ENCODE measurements at places on chromosomes 3 and 15.

DNA sequence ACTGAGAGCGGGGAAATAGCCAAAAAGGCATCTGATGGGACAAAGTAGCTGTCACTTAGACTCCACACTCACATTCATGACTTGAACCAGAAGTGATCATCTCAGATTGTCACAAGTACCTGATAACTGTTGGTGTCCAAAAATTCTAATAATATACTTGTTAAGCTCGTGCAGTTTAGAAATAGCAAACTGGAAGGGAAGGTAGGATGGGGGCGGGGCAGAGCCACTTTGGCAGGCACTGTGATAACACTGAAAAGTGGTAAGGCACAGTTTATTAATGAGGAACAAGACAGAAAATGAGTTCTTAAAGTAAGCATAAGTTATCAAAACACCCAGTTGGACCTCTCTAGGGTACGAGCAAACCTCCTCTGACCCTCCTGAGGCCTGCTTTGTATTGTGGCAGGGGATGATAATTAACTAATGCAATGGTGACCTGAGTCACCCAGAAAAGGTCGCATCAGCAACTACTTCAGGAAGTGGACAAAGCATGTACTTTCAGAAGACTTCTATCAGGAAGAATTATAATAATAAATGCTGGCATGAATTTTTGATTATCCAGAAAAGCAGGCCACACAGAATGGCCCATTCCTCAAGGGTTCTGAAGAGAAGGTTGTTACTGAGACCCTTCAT, 54.4 kb downstream of the ADCY5 start:
- DNase-seq = no peak

- no peak for DNase-seq
Measured at GRCh38 chr15:85284497-85284896, 95.9 kb upstream of the AKAP13 start.

- no peak for DNase-seq
Measured at GRCh38 chr3:64133272-64133671, 92.0 kb downstream of the PRICKLE2 start.

GRCh38 chr15:25435474-25436243, 3.2 kb downstream of the UBE3A start:
- no peak for DNase-seq

DNA sequence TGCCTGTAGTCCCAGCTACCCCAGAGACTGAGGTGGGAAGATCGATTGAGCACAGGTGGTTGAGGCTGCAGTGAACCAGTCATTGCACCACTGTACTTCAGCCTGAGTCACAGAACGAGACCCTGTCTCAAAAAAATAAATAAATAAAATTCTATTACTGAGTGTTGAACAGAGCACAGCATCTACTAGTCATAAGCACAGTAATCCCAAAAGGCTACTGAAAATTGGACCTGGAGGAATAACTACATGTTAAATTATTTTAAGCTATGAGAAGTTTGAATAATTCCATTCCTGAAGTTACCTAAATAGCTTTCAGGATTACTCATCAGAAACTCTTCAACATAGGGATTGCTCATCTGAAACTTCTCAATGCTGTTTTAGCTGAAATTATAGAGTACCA, 43.4 kb downstream of the ARMC8 start:
- DNase-seq = no peak

DNA sequence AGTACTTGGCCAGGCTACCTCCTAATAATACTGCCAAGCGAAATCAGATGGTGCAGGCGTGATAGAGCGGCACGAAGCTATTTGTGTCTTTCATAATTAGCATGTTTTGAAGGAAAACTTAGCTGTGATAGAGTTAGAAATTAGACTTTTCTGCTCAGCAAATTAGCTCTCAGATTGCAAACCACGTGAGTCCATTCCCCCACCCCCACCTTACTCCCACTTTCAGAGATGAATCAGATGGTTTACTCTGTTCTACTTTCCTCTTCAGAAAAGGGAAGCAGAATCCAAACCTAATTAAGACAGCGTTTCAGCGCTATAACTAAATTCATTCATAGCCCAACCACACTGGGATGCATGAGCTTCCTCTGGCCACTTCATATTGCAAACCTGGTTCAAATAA, 214.6 kb downstream of the SLCO3A1 start:
- no peak for DNase-seq

DNA sequence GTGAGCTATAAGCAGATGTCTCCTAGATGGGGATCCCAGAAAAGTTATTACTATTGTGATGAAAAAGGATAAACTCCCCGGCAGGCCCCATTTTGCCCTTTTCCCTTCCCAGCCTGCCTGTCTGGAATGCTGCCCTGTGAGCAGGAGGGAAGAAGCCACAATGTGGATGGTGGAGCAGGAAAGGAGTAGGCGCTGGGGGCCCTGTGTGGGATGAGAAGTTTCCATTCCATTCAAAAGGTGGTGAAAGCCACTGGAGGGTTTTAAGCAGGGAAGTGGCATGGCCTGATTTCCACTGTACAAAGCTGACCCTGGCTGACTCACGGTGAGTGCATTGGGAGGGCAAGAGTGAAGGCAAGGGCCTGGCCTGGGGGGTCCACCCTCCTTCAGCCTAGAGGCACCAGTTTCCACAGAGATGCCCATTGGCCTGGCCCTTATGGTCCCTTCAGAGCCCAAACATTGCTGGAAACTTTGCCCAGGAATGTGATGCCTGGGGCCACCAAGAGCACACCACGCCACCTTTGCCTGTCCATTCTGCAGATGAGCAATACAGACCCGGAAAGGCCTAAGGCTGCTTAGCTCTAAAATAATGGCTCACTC, 206.9 kb downstream of the RPLP1 start:
- no peak for DNase-seq

DNA sequence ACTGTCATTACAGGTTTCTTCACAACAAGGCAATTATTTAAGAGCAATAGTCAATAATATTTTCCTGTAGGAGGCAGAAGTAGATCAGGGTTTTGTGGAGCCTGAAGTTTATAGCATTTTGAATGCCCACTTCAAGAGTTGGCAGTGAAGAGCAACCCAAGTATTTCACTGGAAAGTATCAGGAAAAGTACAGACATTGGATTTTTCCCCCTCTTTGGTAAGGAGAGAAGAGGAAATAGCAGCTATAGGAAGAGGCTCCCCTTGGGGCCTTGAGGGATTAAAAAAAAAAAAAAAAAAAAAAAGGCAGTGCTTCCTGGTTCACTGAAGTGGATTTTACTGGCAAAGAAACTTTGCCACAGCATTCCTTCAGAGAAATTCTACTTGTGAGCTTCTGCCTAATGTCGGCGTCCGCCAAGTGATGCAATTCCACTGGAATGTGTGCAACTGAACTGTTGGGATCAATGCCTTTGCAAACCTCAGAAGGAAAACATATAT, 5.7 kb upstream of the CNTN6 start:
- DNase-seq = no peak

GRCh38 chr15:71280206-71280605, 164.9 kb downstream of the THSD4 start:
- DNase-seq = no peak

- no peak for DNase-seq
Measured at GRCh38 chr3:140636406-140637138, 41.3 kb upstream of the TRIM42 start.

All from GM18507 (cell line).